A549 treated with AZD2906 at 1 μM for 4 hours (cell line): ENCODE measurements at places on chromosomes 3 and 15. TPM values are rescaled to one million over a fixed set of nuclear protein-coding genes. Genes with fewer than 3 reads are reported as not detected.

HHATL gene
- total RNA-seq = not detected in 5 replicates

GABRR3 gene
- total RNA-seq = not detected in 5 replicates

C3orf49 gene
- not detected in 5 replicates for total RNA-seq

GOLGA8K gene
- total RNA-seq = 0.31 to 1.2 TPM (median 0.75 TPM) in 5 replicates

CCR1 gene
- total RNA-seq = not detected in 5 replicates

TICRR gene
- total RNA-seq = 10.5 to 12.4 TPM (median 11.6 TPM) in 5 replicates

ANKRD34C gene
- total RNA-seq = not detected in 5 replicates

NME9 gene
- not detected in 5 replicates for total RNA-seq

ENTPD3 gene
- total RNA-seq = 0.03 TPM in 2 of 5 replicates, not detected in the others

SLC9C1 gene
- total RNA-seq = not detected in 5 replicates

ZNF501 gene
- not detected in 5 replicates for total RNA-seq

PPP1R14D gene
- 0.14 to 0.21 TPM (median 0.17 TPM) in 3 of 5 replicates, not detected in the others for total RNA-seq

LINGO1 gene
- 6.7 to 11.6 TPM (median 9.6 TPM) in 5 replicates for total RNA-seq

FGD5 gene
- total RNA-seq = 0.02 to 0.03 TPM (median 0.03 TPM) in 4 of 5 replicates, not detected in the other

ATP13A5 gene
- not detected in 5 replicates for total RNA-seq

ELP6 gene
- 25.0 to 30.6 TPM (median 28.0 TPM) in 5 replicates for total RNA-seq

LRRIQ4 gene
- total RNA-seq = not detected in 5 replicates

LRTM1 gene
- total RNA-seq = not detected in 5 replicates

FBXW12 gene
- not detected in 5 replicates for total RNA-seq

TMEM202 gene
- total RNA-seq = not detected in 5 replicates

GALNT15 gene
- total RNA-seq = 0.05 to 0.15 TPM (median 0.09 TPM) in 5 replicates

DAZL gene
- total RNA-seq = not detected in 5 replicates

ISL2 gene
- total RNA-seq = 2.7 to 4.5 TPM (median 3.9 TPM) in 5 replicates

POPDC2 gene
- total RNA-seq = 0.32 to 1.2 TPM (median 0.38 TPM) in 5 replicates

CMTM8 gene
- total RNA-seq = 8.7 to 14.7 TPM (median 13.9 TPM) in 5 replicates

SLC22A13 gene
- 0.06 to 0.14 TPM (median 0.09 TPM) in 4 of 5 replicates, not detected in the other for total RNA-seq
